HepG2 (cell line): ENCODE measurements at places on chromosomes 3 and 15. TPM values are rescaled to one million over a fixed set of nuclear protein-coding genes. Genes with fewer than 3 reads are reported as not detected.

Gene LMAN1L
- not detected in 2 replicates for total RNA-seq

Gene ASB14
- total RNA-seq = not detected in 2 replicates

DNA sequence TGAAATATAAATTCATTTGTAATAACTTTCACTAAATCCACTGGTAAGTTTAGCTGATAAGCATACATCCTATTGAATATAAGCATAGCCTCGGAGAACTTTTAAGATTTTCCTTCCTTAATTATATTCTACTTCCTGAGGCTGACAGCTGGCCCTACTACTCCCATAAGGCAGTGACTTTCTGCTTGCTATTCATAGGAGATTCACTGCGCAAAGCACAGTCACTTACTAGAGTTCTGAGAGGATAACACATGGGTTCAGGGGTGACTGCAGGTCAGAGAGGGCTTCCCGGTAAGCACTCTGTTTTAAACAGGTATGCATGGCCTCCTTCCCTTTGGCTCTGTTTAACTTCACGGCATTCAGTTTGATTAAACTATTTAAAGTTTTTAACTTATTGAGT is 75.8 kb downstream of the FAIM start:
- DNase-seq = no peak

DNA sequence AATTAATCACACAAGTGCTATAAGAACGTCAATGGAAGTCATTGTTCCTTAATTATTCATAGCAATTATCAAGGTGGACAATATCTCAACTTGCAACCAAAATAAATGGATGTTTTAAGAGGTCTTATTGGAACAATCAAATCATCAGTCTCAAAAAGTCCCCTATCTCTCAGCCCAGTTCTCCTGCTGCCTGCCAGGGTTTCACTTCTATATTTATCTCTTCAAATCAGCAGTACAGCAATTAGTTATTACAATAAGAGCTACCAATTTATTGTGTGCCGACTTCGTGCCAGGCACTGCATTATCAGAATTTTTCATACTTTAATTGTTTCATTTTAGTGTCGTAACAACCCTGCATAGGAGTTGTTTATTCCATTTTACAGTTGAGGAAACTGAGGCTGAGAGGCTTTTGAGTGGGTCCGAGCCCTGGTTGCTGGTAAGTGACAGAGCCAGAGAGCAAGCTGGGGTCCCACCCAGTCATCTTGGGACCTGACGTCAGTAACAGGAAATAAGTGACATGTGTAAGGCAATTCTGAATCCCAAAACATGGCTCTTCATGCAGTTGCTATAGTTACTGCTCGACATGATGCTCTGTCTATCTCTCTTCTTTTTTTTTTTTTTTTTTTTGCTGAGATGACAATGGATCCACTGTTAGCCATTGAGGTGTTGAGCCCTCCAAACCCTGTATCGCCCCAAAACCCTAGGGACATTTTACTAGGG is 8.8 kb upstream of the KCTD6 start:
- no peak for DNase-seq

Gene SLC12A1
- total RNA-seq = not detected in 2 replicates

GRCh38 chr3:66378256-66378655 is 122.6 kb downstream of the LRIG1 start:
- no peak for DNase-seq

Gene ADAMTS17
- 0.02 and 0.36 TPM in 2 replicates for total RNA-seq

DNA sequence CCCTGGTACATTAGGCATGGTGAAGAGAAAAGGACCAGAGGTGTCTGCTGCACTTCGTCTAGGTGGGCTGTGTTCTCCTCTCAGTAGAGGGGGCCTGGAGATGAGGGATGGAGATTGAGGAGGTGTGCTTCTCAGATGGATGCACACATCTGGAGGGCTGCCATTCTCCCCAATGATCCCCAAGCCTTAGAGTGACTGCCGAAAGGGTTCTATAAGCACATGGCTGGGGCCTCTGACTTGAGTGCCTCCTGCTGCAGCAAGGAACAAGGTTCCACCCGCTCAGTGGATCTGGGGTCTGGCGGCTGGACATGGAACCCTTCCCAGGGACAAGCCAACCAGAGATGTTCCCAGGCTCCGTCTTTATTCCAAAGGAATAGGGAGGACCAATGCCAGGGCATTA is 66.8 kb downstream of the CPN2 start:
- no peak for DNase-seq
